ENCODE measurements at places on chromosomes 7 and 10.

DNA sequence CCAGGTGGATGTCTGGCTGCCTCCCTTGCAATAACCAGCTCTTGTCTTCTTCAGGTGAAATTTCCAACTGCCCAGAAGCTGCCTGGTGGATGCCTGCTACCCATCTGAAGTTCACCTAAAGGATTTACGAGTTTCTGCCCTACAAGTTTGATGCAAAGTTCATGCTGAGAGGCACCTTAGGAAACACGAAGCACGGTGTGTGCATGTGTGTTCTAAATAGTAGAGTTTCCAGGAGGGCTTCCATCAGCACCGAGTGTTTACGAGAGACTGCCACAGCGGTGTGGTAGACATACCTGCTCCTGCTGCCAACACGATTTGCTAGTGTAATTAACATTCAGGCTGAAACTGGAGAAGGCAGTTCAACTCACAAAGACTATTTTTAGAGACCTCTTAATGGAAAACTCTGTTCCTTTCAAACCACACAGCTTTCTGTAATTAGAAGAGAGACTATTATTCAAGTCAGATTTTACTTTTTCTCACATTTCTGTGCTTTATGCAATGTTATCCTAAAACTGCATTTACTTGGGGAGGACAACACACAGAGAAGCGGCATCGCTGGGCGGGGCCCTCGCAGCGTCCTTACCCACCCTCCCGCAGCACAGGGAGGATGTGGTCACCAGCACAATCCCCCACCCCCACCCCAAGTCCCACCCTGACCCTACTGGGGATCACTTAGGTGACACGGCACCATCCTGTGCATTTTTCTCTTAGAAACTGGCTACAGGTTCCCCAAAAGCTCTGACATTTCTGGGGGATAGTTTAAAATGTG is 15.5 kb upstream of the CPXM2 start:
- no peak for DNase-seq

DNA sequence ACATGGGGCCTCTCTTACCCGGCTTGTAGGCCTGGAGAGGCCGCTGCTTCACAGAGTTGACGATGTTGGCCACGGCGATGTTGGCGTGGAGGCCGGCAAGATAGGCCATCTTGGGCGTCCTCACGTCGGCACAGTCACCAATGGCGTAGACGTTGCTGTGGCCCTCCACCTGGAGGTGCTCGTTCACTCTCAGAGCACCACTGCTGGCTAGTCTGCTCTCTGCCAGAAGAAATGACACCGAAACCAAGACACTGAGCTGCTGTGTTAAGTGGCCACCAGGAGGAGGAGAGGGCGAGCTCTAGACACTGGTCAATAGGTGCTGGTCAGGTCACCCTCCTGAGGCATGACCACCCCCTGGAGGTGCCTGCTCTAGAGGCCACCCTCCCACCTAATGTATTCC is 17.7 kb downstream of the AIFM2 start:
- no peak for DNase-seq

- DNase-seq = no peak
Observed at GRCh38 chr10:4004144-4004543, 219.1 kb upstream of the KLF6 start.

DNA sequence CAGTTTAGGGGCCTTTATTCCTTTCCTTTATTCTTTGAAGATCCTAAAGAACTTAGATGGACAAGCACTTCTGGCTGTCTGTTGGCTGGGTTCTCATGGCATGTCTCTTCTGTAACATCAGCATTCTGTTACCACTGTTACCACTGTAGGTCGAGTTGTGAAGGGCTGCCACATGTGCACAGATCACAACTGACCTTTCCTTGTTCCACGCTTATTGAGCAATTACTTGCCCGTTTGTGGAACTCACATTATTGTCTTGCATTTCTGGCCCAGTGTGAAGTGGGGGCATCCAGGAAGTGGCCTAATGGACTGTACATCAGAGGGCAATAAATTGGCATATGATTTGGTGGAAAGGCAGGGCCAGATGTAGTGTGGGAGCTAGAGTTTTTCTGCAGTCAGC is 23.7 kb downstream of the GBF1 start:
- no peak for DNase-seq

DNA sequence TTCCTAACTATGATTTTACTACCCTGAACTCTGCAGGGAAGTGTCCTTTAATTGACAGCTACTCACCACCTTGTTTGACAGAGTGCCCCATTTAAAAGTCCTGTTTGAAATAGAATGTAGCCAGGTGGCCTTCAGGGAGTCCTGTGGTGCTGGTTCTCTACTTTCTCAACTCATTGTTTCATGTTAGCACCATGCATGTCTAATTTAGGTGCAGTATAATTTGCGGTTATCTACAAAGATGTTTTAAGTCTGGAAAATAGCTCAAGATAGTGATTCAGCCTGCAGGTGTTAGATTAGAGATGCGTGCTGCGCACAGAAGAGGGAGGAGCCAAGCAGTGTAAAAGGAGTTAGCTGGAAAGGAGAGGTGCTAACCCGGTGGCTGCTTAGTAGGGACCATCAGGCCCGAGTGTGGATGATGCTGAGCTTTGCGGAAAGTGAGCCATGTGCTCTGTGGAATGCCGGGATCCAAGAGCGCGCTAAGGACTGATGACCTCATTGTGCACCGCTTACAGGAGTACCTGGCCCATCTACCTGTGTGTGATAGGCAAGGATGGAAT is 1.2 kb downstream of the CCM2 start:
- DNase-seq = peak; percentile 55

GRCh38 chr7:157423886-157424565 is 87.2 kb downstream of the DNAJB6 start:
- DNase-seq = no peak

- no peak for DNase-seq
Observed at GRCh38 chr7:44368885-44369284, 43.5 kb upstream of the CAMK2B start.
